ENCODE measurements at places on chromosomes 11 and 22.

- DNase-seq: no peak
Measured at GRCh38 chr11:118438314-118438931, 2.1 kb downstream of the KMT2A start.

DNA sequence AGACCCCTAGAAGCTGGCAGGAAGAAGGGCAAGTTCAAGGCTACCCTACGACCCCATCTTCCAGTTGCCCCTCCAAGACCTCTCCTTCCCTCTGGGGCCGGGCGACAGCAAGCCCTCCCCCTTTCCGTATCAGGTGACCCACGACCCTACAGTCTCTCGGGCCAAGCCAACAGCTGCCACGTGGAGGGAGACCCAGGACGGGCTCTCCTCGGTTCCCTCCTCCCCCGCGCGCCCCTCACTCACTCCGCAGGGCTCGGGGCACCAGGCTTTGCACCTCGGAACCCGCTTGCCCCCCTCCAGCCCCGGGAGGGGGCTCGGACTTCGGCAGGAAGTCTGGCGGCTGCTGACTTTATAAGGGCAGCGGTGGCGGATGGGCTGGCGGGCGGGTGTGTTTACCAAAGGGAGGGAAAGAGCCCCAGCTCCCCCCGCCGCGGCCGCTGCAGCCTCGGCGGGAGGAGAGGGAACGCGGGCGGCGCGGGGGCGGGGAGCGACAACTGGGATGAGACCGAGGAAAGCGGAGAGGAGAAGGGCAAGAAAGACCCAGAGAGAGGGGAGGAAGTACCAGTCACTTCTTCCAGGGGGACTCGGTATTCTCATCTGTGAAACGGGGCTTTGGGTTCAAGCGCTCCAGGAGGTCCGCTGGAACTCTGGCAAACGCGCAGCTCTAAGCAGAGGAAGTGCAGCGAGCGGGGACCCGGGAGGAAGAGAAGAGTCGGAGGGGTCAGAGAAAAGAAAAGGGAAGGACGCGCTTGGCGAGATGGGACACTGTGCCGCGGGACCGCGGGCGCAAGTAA lies 767 bp downstream of the SLC43A1 start:
- DNase-seq: no peak

GRCh38 chr11:1564535-1565172 lies 7.4 kb downstream of the DUSP8 start:
- DNase-seq: no peak

DNA sequence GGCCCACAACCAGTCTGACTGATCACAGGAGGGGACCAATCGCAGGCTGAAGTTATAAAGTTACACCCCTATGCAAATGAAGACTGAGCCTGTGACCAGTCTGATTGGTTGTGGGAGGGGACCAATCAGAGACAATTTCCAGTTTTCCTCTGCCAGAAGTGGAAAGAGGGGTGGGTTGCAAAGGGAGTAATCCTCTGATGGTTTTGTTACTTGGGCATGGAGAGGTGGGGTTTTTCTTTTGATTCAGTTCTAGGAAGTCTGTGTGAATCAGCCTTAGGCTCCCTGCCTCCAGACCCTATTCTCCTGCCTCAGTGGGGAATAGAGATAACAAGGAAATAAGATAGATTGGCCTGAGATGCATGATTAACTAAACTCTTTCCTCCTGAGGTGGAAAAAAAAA lies 9.9 kb downstream of the OR6M1 start:
- DNase-seq: no peak

GRCh38 chr11:75478783-75479596 lies 46.0 kb upstream of the KLHL35 start:
- DNase-seq: no peak
